ENCODE measurements at places on chromosomes 13 and 19.

- no peak for DNase-seq
These were observed 2.2 kb downstream of the ARHGAP45 start for GRCh38 chr19:1069009-1069779.

GRCh38 chr19:46530636-46531035 is 35.0 kb upstream of the PNMA8B start:
- DNase-seq, result no peak

DNA sequence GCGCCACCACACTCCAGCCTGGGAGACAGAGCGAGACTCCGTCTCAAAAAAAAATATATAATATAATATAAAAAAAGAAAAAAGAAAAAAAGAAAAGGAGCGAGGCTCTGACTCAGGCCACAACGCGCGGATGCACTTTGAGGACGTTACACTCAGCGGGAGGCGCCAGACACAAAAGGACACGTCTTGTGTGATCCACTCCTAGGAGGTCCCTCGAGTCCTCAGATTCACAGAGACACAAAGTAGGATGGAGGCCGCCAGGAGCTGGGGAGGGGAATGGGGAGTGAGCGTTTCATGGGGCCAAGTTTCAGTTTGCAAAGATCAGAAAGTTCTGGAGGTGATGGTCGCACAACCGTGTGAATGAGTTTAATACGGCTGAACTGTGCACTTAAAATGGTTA is 8.5 kb upstream of the ABHD17A start:
- DNase-seq, result no peak

DNA sequence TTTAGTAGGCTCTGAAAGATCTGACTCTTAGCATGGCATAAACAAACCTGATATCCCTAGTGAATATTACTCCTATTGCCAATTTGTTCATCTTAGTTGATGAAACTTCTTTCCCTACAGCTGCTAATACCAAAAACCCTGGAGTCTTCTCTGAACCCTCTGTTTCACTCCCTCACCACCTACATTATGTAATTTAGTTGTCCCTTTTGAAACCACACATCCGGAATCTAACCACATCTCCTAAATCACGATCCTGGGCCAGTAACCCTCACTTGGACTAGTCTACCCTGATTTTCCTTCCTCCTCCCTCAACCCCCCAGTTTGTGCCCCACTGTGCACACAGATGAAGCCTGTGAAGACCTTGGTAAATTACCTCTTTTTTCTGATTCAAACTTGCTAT is 1.2 kb downstream of the ZNF256 start:
- no peak for DNase-seq

DNA sequence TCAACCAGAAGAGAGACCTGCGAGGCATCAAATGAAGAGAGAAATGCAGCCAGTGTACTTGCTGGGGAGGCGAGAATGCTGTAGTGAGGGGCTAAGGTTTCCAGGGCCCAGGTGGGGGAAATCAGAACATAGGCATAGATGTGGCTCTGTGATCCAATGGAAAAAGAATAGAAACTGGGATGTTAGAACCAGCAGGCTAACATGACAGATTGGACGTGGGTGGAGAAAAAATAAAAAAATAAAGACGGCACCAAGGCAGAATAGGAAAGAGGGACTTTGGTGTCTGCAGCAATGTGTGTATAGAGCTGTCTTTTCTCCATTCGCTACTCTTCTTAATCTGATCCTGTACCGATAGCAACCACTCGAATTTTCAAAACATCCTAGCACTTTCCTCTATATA is 381.0 kb upstream of the NBEA start:
- DNase-seq, result no peak
